ENCODE measurements at places on chromosomes 16 and 17. TPM values are rescaled to one million over a fixed set of nuclear protein-coding genes. Genes with fewer than 3 reads are reported as not detected.
A peak's percentile ranks its signal among the peaks of the same experiment; 100 is the strongest.

Gene DRG2
- total RNA-seq: 65.2 TPM

Gene CNTROB
- 47.8 TPM for total RNA-seq

Gene KRT32
- total RNA-seq: not detected

Gene GAS2L2
- not detected for total RNA-seq

Gene PRSS33
- total RNA-seq: not detected

Gene STX1B
- not detected for total RNA-seq

Gene HSDL1
- 8.4 TPM for total RNA-seq

Gene CARD14
- 4.1 TPM for total RNA-seq

Gene TLCD2
- 8.3 TPM for total RNA-seq

Gene AKTIP
- 38.8 TPM for total RNA-seq

Gene C16orf96
- not detected for total RNA-seq

- DNase-seq: peak; percentile 49
Observed at GRCh38 chr16:30722443-30722842, 23.5 kb downstream of the SRCAP start.

DNA sequence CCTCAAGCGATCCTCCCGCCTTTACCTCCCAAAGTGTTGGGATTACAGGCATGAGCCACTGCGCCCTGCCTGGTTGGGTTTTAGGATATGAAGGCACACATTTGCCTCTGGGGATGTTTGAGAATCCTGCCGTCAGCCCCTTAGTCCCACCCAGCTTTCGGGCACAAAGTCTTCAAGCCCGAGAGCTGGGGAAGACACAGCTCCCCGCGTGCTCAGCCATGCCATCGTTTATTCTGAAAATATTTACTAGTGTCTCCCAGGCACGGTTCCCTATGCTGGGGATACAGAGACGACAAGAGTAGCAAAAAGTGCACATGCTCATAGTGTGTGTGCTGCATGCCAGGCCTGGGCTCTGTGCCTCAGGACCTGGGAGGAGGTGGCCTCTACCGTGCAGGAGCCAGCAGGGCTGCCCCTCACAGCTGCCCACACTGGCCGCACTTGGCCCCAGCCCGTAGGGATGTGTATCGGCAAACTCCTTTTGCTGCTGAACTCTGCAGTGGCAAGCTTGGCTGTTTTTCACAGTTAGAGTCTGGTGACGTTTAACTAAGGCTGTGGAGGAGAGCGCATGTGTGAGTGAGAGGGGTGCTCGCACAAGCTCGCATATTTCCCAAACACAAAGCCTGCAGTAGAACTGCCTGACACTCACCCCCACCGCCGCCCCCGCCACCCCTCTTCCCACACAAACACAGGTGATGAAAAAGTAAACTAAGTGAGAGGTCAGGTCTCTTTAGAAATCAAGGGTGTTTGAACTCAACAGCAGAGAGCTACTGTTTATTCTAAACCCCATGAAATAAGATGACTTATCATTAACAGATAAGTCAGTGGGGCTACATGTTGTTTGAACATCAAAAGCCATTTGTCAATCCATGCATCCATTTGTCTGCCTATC lies 266.4 kb downstream of the MRTFB start:
- no peak for DNase-seq

- no peak for DNase-seq
Observed at GRCh38 chr17:81348097-81349055, 46.9 kb upstream of the BAHCC1 start.

DNA sequence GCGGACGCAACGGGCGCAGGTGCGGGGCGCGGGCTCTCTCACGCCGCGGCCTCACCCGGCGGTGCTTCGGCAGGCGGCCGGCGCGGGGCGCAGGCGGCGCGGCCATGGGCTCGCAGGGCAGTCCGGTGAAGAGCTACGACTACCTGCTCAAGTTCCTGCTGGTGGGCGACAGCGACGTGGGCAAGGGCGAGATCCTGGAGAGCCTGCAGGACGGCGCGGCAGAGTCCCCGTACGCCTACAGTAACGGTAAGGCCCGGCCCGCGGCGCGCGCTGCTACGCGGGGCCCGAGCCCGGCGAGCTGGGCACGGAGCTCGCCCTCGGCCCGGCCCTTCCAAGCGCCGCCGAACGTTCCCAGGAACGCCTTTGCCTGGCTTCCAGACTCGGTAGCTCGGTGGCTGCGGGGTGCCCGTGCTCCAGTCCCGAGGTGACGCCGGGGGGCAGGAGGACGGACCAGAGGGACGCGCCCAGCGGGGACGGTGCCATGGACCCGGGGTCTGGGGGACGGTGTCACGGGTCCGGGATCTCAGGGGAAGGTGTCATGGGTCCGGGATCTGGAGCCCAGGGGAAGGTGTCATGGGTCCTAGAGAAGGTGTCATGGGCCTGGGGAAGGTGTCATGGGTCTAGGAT lies 435 bp downstream of the RAB40C start:
- DNase-seq: no peak

- no peak for DNase-seq
Observed at GRCh38 chr17:36611345-36612072, 10.1 kb downstream of the MRM1 start.

DNA sequence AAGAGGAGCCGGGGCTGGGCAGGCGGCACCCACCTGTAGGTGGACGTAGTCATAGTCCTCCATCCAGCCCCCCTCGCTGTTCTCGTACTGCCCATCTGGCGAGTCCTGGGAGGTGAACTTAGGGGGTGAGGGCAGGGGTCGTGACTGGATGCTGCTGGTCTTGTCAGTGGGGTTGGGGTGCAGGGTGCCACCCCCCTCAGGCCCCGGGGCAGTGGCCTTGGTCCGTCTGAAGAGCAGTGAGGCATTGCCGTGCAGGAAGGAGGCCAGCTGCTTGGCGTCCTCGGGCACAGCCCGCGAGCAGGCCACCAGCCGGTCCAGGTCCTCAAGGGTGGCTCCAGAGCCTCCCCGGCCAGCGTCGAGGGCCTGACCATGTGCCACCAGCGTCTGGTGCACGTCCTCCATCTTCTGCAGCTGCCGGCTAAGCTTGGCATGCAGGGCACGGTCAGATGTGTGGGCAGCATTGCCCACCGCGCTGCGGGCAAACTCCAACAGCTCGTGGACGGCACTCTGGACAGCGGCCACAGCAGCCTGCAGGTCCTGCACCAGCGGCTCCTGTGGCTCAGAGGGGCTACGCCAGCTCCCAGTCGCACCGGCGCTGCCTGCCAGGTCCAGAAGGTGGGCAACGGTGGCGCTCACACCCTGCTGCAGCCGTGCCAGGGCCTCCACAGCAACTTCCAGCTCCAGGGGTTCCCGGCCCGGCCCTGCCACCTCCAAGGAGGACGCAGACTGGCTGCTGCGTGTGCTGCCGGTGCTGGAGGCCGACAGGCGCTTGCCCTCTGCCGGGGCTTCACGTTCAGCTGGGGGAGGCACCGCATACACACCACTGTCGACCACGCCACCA lies 16.3 kb downstream of the CTRB1 start:
- no peak for DNase-seq

DNA sequence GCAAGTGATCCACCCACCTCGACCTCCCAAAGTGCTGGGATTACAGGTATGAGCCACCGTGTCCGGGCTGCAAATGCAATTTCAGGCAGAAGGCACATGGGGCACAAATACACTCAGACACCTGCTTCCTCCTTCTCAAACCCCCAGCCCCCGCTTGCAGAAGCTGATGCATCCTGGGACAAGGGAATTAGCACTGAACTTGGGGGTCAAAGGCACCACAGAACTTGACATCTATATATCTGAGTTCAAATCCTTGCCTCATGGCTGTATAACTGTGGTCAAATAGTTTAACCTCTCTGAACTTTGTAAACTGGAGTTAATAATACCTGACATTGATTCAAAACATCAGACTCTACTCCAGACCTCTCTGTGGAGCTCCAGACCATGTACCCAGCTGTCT lies 4.1 kb upstream of the ARL5C start:
- DNase-seq: no peak

GRCh38 chr17:57286399-57287105 lies 30.2 kb downstream of the MSI2 start:
- DNase-seq: no peak

DNA sequence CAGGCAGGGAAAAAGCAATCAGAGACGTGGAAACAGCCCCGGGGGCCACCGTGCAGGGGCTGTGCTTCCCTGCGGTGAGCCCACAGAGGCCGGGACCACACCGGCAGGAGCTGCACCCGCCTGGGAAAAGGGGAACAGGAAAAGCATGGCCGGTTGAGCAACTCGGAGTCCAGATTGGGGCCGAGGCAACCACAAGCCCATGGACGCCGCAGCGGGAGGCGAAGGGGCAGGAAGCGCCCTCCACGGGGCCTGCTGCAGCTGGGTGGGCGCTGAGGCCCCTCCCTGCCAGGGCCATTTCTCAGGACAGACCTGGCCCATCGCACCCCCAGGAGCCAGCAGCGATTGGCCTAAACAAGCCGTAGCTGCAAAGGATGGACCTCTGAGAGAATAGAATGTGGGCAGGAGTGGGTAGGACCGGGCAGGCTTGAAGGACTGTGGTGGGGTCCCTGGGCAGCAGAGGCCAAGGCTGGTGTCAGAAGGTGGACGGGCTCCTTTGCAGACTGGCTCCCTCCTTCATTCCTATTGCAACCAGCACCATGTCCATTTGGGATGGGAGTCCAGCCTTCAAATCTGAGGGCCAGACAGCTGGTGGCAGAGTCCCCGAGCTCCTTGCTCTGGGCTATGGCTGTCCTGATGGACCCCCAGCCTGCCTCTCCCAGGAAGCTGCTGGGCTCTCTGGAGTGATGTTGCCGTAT lies 30.4 kb downstream of the COX4I1 start:
- DNase-seq: peak; percentile 50

DNA sequence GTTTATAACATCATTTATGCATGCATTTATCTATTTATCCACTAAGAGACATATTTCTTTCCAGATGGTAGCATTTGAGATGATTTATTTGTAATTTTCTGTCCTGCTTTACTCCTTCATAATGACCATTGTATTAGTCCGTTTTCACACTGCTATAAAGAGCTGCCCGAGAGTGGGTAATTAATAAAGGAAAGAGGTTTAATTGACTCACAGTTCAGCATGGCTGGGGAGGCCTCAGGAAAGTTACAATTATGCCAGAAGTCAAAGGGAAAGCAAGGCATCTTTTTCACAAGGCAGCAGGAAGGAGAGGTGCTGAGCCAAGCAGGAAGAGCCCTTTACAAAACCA lies 28.6 kb downstream of the TRIM25 start:
- no peak for DNase-seq

DNA sequence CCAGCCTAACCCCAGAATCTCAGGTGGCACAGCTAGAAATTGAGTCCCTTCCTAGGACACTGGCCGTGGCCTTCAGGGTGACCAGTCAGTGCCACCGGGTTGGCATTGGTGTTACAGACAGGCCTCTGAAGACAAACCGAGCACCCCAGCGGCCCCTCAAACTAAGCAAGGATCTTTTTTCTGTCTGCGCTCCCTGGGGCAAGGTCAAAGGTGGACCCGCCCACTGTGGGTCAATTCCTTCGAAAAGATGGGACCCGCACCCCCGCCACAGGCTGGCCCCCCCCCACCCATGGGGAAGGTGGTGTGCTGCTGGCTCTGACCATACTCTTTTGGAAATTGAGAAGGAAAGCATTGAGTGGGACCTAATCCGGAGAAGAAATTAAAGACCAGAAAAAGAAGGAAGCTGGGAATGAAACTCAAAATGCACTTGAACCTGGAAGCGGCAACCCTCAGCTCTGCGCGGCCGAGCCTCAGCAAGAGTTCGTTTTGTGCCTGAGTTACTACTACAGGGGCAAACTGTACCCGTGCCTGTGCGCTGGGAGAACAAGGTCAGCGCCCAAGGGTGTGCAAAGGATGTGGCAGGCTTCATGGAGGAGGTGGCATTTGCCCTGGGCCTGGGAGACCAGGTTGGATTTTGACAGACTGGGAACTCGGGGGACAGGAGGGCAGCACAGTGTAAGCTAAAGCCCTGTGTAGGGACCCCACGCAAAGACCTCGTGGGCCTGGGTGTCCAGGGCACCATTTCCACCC lies 20.4 kb downstream of the TMC6 start:
- DNase-seq: no peak

GRCh38 chr16:21267298-21267697 lies 10.8 kb downstream of the CRYM start:
- no peak for DNase-seq

- peak; percentile 41 for DNase-seq
Observed at GRCh38 chr17:79622122-79622601, 11.3 kb upstream of the RBFOX3 start.

GRCh38 chr16:58789351-58789750 lies 55.2 kb upstream of the GOT2 start:
- DNase-seq: no peak

- no peak for DNase-seq
Observed at GRCh38 chr16:59470556-59470955, 736.4 kb upstream of the GOT2 start.

GRCh38 chr16:303760-304505 lies 21.0 kb downstream of the PDIA2 start:
- DNase-seq: no peak

- DNase-seq: no peak
Observed at GRCh38 chr17:73943416-73944110, 259.9 kb upstream of the RPL38 start.

- DNase-seq: no peak
Observed at GRCh38 chr17:75755990-75756389, 9.0 kb downstream of the GALK1 start.

GRCh38 chr17:17606416-17607000 lies 15.0 kb upstream of the PEMT start:
- DNase-seq: no peak

- DNase-seq: no peak
Observed at GRCh38 chr17:78748048-78748729, 33.9 kb downstream of the CYTH1 start.

DNA sequence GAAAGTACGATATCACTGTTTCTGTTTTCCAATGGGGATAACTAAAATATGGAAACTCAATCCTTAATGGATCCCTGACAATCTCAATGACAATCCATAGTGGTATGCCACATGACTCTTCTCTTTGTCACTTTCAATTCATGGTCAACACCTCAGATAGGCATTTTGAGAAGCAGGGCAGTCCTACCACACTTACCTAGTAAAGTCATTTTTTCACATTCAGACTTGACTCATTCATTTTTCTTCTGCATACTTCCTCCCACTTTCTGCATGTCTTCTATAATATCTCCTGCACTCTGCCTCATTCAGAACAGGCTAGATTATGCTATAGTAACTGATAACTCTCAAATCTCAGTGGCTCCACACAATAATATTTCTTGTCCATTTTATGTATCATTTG lies 117.5 kb downstream of the FTO start:
- no peak for DNase-seq
